Psoas muscle (tissue), 8 donors: ENCODE measurements at places on chromosomes 5 and 9. TPM values are rescaled to one million over a fixed set of nuclear protein-coding genes. Genes with fewer than 3 reads are reported as not detected.
A peak's percentile ranks its signal among the peaks of the same experiment; 100 is the strongest.

DNA sequence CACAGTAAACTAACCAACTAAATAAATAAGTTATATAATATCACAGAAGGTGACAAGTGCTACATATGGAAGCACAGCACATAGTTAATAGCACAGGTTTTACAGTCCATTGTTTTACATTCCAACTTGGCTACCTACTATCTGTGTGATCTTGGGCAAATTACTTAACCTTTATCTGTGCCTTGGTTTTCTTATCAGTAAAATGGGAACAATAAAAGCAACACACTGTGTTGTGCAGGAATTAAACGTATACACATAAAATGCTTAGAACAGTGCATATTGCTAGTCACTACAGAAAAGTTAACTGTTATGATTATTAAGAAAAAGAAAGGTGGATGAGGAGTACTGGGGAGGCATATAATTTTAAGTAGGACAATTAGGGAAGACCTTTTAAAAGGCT lies 42.8 kb upstream of the GOLGA1 start:
- no peak overlapping the region for H3K4me3 ChIP-seq
- no peaks in the 10 kb centered on the region for H3K36me3 ChIP-seq
- no peaks in the 10 kb centered on the region for H3K4me1 ChIP-seq
- H3K27me3 ChIP-seq: no peaks in the 10 kb centered on the region

Gene ACOT12
- total RNA-seq: not detected

- no peaks in the 10 kb centered on the region for H3K36me3 ChIP-seq
- no peak overlapping the region for H3K4me3 ChIP-seq
- no peak for DNase-seq
- no peaks in the 10 kb centered on the region for H3K4me1 ChIP-seq
- H3K27ac ChIP-seq: no peak overlapping the region
Measured at GRCh38 chr5:43798740-43799139, 195.8 kb downstream of the NNT start.

DNA sequence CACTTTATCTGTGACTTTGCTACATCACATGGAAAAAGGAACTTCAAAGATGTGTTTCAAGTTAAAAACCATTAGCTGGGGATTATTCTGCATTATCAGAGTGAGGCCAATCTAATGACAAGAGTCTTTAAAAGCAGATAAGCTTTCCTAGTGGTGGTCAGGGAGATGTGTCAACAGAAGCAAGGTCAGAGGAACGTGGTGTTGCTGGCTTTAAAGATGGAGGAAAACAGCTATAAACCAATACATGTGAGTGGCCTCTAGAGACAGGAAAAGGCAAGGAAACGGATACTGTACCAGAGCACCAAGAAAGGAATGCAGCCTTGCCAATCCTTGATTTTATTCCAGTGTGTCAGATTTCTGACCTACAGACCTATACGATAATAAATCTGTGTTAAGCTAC lies 204.2 kb downstream of the TAF11L14 start:
- no peaks in the 10 kb centered on the region for H3K4me1 ChIP-seq
- no peaks in the 10 kb centered on the region for H3K27me3 ChIP-seq
- no peaks in the 10 kb centered on the region for H3K36me3 ChIP-seq
- H3K27ac ChIP-seq: no peak overlapping the region
- no peak overlapping the region for H3K4me3 ChIP-seq
- DNase-seq: no peak

GRCh38 chr5:57494104-57495098 lies 11.8 kb upstream of the ACTBL2 start:
- H3K27ac ChIP-seq: no peak overlapping the region
- no peaks in the 10 kb centered on the region for H3K4me1 ChIP-seq
- no peak overlapping the region for H3K4me3 ChIP-seq

- H3K27ac ChIP-seq: no peak overlapping the region
- H3K4me1 ChIP-seq: no peaks in the 10 kb centered on the region
- no peaks in the 10 kb centered on the region for H3K36me3 ChIP-seq
- H3K27me3 ChIP-seq: no peaks in the 10 kb centered on the region
Measured at GRCh38 chr5:130710596-130710995, 454.5 kb downstream of the HINT1 start.

Gene PTPRD
- 2.2 TPM for total RNA-seq

Gene PPP2R2B
- 0.71 TPM for total RNA-seq

DNA sequence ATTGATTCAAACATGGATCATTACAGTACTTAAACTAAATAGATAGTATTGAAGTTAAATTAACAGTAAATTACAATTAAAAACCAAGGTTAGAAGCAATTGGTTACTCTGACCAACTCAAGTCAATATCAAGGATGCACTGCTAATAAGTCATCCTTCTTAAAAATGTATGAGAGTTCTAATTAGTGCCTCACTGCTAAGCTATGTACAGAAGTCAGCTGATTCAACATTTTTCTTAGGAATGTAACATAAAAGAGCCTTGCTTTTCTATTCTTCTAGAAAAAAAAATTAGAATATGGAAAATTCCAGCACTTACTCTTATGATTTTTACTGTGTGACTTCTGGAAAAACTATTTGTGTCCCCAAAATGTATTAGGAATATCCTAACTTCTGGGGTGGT lies 75.7 kb upstream of the FBN2 start:
- H3K4me3 ChIP-seq: no peak overlapping the region
- H3K27me3 ChIP-seq: peaks cover 3% of the 10 kb centered on the region
- H3K27ac ChIP-seq: no peak overlapping the region
- DNase-seq: no peak
- H3K36me3 ChIP-seq: no peaks in the 10 kb centered on the region

DNA sequence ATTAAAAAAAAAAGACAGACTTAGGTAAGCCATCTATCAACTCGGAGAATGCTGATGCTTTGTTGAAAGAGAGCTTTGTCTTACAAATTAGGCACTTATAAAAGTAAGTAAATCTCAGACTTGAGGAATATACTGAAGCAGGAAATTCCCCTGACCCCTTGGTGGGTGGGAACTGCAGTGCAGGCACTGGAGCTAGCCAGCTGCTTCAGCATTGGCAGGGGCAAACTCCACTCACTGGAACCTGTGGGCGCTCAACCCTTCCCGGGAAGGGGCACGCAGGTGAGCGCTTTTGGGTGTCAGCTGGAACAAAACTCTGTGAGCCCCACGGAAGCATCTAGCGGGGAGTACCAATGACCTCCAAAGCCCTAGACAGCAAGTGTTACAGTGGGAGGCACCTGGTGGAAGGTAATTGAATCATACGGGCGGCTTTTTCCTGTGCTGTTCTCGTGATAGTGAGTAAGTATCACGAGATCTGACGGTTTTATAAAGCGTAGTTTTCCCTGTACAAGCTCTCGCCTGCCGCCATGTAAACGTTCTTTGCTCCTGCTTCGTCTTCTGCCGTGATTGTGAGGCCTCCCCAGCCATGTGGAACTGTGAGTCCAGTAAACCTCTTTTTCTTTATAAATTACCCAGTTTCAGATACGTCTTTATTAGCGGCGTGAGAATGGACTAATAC lies 628.0 kb upstream of the CDH18 start:
- H3K36me3 ChIP-seq: no peaks in the 10 kb centered on the region
- no peaks in the 10 kb centered on the region for H3K4me1 ChIP-seq
- no peak for DNase-seq
- no peak overlapping the region for H3K27ac ChIP-seq

DNA sequence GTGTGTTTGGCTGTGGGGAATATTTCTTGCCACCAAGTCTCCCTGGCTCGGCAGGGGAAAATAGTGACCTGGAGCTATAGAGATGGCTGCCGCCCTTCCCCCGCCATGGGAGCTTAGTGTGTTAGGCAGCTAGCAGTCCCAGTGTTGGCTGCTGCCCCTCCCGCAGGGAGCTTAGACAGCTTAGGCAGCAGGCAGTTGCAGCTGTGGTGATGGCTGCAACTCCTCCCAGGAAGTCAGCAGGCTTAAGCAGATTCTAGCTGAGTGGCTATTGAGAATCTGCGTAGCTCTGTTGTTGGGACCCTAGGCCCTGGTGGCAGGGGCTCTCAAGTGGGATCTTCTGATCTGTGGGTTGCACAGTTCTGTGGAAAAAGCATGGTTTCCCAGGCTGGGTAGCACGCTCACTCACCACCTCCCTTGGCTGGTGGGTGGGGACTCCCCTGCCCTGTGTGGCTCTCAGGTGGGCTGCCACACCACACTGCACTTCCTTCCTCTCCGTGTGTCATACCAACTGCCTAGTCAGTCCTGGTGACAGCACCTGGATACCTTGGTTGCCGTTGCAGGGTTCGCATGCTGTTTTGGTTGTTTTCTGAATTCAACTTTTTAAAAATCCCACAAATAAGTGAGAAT lies 9.3 kb downstream of the OR1N2 start:
- H3K27ac ChIP-seq: no peak overlapping the region
- no peaks in the 10 kb centered on the region for H3K4me1 ChIP-seq
- H3K27me3 ChIP-seq: no peaks in the 10 kb centered on the region
- DNase-seq: no peak

- H3K36me3 ChIP-seq: peaks cover 4% of the 10 kb centered on the region
- no peaks in the 10 kb centered on the region for H3K27me3 ChIP-seq
- H3K4me3 ChIP-seq: peak overlapping the region; percentile 22
- H3K27ac ChIP-seq: peak overlapping the region; percentile 6
- H3K4me1 ChIP-seq: peaks cover 4% of the 10 kb centered on the region
Measured at GRCh38 chr5:173315495-173316338, 12.5 kb downstream of the STC2 start.

Gene CRHBP
- total RNA-seq: not detected

- H3K4me1 ChIP-seq: peaks cover 5% of the 10 kb centered on the region
- H3K27me3 ChIP-seq: no peaks in the 10 kb centered on the region
- H3K36me3 ChIP-seq: no peaks in the 10 kb centered on the region
- H3K27ac ChIP-seq: no peak overlapping the region
- H3K4me3 ChIP-seq: no peak overlapping the region
Measured at GRCh38 chr5:78526049-78526525, 122.5 kb downstream of the LHFPL2 start.

GRCh38 chr9:38313421-38313820 lies 79.1 kb upstream of the ALDH1B1 start:
- no peak for DNase-seq
- H3K4me1 ChIP-seq: no peaks in the 10 kb centered on the region
- H3K27me3 ChIP-seq: peaks cover 13% of the 10 kb centered on the region
- no peaks in the 10 kb centered on the region for H3K36me3 ChIP-seq

- DNase-seq: no peak
- H3K4me1 ChIP-seq: no peaks in the 10 kb centered on the region
- no peak overlapping the region for H3K4me3 ChIP-seq
Measured at GRCh38 chr5:116769470-116769869, 194.8 kb upstream of the SEMA6A start.

DNA sequence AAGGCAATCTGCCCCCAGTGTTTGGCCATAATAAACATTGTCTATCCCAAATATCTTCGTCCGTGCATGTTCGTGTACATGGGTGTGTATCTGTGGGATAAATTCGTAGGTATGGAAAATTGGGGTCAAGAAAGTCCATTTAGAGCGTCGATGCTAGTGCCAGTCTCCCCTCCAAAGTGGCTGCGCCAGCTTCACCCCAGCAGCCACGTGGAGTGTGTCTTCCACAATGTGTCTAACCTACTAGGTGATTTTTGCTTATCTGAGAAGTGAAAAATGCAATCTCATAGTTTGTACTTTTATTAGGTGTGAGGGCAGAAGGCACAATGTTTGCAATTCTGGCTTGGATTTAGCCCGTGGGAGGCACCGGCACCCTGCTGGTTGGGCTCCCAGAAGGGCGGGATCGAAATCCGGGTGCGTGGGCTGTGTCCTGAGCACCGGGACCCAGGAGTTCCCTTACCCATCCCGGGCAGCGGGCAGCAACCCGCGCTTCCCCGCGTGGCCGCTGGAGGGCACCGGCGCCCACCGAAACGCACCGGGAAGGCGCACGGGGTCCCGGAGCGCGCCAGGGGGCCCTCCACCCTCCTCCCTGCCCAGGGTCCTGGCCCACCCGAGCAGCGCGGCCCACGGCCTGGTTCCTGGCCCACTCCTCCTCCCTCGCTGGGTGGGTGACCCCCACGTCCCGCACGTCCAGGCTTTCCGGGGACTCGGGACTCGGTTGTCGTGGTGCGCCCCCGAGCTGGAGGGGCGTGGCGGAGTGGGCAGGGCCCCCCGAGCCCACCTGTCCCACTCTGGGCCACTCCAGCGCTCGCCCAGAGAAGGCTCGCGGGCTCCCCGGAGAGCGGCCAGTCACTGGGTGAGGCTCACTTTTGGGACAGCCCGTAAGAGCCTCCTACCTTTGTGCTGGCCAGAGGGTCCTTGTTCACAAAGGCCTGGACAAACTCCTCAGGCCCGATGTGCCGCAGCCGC lies 55.4 kb upstream of the RNF130 start:
- H3K27ac ChIP-seq: no peak overlapping the region
- peak; percentile 56 for DNase-seq
- no peaks in the 10 kb centered on the region for H3K36me3 ChIP-seq
- peaks cover 41% of the 10 kb centered on the region for H3K27me3 ChIP-seq
- no peak overlapping the region for H3K4me3 ChIP-seq

GRCh38 chr5:36640949-36641348 lies 34.5 kb downstream of the SLC1A3 start:
- no peak overlapping the region for H3K4me3 ChIP-seq
- H3K27ac ChIP-seq: no peak overlapping the region
- H3K4me1 ChIP-seq: no peaks in the 10 kb centered on the region
- no peak for DNase-seq

- H3K4me1 ChIP-seq: peaks cover 9% of the 10 kb centered on the region
- DNase-seq: no peak
- no peaks in the 10 kb centered on the region for H3K27me3 ChIP-seq
- no peak overlapping the region for H3K27ac ChIP-seq
Measured at GRCh38 chr5:133257977-133258376, 206.2 kb downstream of the HSPA4 start.

GRCh38 chr9:78010445-78010844 lies 21.2 kb downstream of the GNAQ start:
- no peaks in the 10 kb centered on the region for H3K36me3 ChIP-seq
- H3K27ac ChIP-seq: peak overlapping the region; percentile 31
- H3K4me3 ChIP-seq: no peak overlapping the region
- no peaks in the 10 kb centered on the region for H3K27me3 ChIP-seq

DNA sequence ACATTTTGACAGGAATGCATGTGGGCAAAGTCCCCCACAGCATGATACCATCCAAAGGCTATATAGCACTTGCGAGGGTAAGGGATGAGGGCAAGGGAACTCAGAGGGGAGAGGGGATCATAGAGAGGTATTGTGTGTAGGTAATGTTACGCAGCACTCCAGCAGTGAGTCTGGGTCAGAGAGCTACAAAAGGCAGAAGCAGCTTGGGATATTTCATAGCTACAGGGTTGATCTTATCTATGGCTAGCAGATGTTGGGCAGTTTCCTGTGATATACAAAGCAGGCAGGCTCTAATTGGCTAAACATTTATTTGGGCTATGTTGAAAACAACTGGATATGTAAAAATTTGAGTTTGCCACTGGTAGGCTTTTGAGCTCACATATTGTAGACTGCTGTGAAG lies 17.8 kb upstream of the SLCO4C1 start:
- H3K4me3 ChIP-seq: no peak overlapping the region
- H3K4me1 ChIP-seq: no peaks in the 10 kb centered on the region
- H3K36me3 ChIP-seq: no peaks in the 10 kb centered on the region
- no peak overlapping the region for H3K27ac ChIP-seq
- DNase-seq: no peak

Gene SMIM15
- total RNA-seq: 19.3 TPM

Gene SPINK4
- not detected for total RNA-seq
